ENCODE measurements at places on chromosomes 2 and 18.
A peak's percentile ranks its signal among the peaks of the same experiment; 100 is the strongest.

DNA sequence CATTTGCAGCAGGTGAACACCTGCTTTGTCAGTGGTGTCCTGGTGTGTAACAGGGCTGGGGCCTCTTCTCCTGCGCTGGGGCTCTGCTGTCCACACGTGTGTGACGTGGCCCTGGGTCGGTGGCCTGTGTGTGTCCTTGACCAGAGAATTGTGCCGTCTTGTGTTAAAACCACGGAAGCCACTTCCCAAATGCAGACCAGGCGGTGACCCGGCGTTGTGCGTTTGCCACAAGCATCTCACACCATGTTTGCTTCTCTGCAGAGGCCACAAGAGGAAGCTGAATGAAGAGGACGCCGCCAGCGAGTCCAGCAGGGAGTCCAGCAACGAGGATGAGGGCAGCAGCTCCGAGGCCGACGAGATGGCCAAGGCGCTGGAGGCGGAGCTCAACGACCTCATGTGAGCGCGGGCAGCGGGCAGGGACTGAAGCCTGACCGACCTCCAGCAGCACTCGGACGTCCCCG lies 44.3 kb upstream of the KCNG2 start:
- no peak for DNase-seq

DNA sequence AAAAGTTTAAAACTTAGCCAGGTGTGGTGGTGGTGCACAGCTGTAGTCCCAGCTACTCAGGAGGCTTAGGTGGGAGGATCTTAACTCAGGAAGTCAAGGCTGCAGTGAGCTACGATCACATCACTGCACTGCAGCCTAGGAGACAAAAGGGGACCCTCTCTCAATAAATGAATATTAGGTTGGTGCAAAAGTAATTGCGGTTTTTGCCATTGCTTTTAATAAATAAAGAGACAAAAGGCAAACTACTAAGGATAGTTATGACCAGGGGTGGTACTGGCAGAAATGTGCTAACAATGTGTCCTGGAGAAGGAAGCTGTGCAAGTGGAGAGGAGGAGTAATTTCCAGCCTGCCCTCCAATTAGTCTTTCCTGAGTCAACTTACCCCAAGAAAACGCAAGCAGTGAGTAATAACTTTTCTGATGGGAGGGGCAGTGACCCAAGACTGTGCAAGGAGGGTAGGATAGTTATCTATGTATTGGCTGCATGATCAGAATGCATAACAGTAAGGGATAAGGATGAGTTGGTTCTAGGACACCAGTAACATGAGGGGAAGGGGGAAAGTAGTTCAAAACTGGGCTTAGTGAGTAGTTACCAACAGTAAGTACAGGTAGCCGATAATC lies 1.5 kb downstream of the EXOC6B start:
- DNase-seq = peak; percentile 35

- no peak for DNase-seq
Observed at GRCh38 chr2:59756150-59756549, 797.3 kb downstream of the BCL11A start.

DNA sequence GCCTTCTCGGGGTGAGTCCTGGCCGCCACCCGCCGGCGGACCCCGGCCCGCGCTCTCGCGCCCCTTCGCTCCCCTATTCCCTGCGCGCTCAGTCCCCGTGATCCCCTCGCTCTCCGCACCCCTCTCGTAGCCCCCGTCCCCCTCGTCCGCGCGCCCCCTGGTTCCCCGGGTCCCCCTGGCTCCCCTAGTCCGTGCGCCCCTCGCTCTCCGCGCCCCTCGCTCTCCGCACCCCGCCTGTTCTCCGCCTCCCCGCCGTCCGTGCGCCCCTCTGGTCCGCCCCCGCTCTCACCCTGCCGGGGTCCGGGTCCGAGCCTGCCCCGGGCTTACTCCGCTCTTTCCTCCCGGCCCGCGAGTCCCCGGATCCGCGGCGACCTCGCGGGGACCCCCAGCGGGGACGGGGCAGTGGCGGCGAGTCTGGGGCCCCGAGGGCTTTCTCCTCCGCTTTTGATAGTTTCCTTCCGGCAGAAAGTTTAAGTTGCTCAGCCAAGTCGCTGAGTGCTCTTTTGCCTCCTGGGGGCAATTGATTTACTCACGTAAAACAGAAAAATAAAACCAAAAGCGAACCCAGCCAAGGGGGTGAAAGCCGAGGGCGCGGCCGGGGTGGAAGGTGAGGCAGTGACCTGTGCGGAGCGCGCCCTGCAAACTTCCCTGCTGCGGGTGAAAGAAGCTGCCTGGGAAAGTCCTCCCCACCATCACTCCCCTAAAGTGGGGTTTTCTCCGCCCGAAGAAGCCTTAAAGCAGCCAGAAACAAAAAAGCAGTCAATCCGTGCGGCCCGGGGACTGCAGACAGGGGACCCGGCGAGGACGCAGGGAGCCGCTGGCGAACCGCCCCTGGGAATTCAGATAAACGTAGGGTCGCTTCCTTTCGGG lies 568 bp downstream of the RAB31 start:
- DNase-seq = no peak
